Activated T-helper 17 cell treated with anti-CD3 and anti-CD28 coated beads, Interleukin-2, amount 50 U/mL, for 72 hours (primary cell): ENCODE measurements at places on chromosomes 5 and 9. TPM values are rescaled to one million over a fixed set of nuclear protein-coding genes. Genes with fewer than 3 reads are reported as not detected.

DNA sequence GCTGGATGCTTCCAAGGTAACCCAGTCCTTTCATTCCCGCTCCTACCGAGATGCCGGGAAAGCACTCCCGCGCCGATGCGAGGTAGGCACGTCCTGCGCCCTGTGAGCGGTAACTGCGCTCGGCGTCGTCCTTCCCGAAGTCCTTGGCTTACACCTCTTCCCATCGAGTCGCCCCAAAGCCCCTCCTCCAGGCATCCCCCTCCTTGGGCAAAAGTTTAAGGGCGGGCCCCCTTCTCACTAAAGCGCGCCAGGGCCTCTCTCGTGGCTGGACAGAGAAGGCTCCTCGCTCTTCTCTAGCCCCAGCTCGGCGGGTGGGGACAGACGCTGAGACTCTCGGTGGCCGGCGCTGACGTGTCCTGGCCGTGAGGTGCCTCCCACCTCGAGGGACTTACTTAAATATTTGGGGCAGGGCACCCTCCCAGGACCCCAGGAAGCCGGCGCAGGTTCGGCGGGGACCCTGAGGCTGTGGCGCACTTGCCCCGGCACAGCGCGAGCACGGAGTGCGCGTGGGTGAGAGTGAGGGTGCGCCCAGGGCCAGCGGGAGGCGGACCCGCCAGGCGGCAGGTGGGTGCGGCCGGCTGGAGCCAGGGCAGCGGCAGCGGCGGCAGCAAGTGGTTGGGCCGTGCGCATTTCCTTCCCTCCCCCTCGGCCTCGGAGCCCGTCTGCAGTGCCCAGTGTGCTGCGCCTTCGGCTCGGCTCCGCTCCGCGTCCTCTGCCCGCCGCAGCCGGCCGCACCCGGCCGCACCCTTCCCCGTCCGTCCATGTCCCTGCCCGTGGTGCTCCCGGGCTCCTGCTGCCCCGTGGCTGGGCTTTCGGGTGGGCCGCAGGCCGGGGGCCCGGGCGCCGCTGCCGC is at the start of gene ENTREP1:
TSS of gene ENTREP1 (plus strand) at position 667 of the 853 bp plus-strand sequence. CDS start at position 762, 95 bp downstream.
- peak; percentile 29 for ATAC-seq

DNA sequence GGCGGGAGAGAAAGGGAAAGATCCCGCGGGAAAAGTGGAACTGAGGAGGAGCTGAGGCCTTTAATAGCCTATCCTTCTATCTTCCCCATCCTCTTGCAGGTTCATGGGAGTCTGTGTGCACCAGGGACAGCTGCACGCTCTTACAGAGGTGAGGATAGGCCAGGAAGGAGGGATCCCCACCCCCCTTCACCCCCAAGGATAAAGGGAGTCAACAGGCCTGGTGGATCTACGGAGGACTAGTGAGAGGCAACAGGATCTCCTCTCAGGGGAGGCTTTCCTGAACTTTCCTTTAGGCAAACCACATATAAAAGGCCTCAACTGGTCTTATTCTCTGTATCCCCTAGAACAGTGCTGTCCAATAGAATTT is 1.1 kb downstream of the TESK1 start:
- no peak for ATAC-seq

SV2C gene
- 0.45 TPM for total RNA-seq

- peak; percentile 42 for ATAC-seq
Observed at GRCh38 chr5:176741561-176742211, 68.7 kb upstream of the UNC5A start.

- no peak for ATAC-seq
Observed at GRCh38 chr9:113471143-113471542, 7.6 kb downstream of the RGS3 start.

DNA sequence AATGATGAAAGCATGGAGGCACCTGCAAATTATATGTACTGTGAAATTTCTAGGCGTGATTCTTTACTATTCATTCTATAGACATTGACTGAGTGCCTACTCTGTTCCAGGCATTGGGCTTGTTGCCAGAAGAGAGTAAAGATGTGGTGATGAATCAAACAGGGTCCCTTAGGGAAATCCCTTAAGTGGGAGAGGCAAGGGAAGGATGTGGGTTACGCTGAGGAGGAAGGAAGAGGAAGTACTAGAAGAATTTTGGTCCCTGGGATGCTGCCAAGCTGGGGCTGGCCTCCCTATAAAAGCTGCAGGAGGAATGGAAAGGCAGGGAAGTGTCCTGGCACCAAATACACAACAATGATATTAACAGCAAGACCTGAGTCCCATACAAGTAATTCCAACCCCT is 76.7 kb upstream of the SPOCK1 start:
- ATAC-seq: no peak

- no peak for ATAC-seq
Observed at GRCh38 chr9:131697097-131697496, 42.8 kb downstream of the RAPGEF1 start.

DNA sequence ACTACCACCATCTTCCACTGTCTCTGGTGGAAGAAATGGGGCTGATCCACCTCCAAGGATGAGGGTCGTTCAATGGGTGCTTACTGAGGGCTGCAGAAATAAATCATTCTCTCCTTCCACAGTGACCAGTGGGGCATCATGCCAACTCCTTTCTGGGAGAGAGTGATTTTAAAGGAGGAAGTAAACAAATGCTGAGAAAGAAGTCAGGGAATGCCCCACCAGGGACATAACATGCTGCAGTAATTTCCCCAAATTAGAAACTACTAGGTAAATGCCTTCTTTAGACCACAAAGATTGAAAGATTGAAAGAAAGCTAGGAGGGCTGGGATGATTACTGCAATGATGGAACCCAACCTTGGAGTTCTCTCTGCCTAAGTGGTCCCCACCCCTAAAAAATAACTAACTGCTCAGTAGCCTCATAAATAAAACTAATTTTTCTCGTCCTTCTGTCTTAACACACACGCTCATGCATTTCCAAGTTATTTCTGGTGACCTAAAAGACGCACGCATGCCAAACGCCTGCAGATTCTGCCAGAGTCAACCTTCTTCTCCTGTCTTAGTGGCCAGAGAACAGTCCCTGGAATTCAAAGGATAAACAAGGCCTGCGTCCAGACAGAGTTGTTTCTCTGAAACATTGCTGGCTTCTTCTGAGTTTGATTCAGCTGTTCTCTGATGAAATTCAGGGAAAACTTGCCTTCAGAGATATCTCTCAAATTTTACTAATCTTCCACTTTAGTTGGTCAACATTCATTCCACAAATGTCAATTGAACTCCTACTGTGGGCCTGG is 250.0 kb downstream of the NR3C1 start:
- ATAC-seq: no peak

GRCh38 chr9:19946441-19947109 is 157.7 kb upstream of the SLC24A2 start:
- peak; percentile 61 for ATAC-seq

GRCh38 chr5:6659941-6660684 is 26.9 kb downstream of the SRD5A1 start:
- no peak for ATAC-seq

DNA sequence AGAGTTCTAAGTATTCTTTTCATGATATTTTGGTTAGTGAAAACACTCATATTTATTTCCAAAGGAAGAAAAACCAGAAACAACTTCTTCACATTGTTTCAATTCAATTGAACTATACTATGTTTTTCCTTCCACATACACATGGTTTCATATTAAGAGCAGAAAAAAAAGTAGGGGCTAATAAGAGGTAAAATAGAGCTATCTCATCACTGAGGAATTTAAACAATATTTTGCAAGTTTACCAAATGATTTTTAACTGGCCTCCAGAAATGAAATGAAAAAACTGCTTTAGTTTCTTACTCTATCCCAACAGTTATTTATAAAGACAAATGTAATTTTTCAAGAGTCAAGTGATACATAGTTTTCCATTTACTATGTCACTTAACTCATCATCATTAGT is 233.5 kb downstream of the RFX3 start:
- no peak for ATAC-seq

KCNV2 gene
- not detected for total RNA-seq

C9orf153 gene
- total RNA-seq: 0.26 TPM

- no peak for ATAC-seq
Observed at GRCh38 chr5:3542158-3542557, 53.5 kb upstream of the IRX1 start.

- ATAC-seq: peak; percentile 96
Observed at GRCh38 chr5:80884929-80885328, 75.2 kb upstream of the RASGRF2 start.

DNA sequence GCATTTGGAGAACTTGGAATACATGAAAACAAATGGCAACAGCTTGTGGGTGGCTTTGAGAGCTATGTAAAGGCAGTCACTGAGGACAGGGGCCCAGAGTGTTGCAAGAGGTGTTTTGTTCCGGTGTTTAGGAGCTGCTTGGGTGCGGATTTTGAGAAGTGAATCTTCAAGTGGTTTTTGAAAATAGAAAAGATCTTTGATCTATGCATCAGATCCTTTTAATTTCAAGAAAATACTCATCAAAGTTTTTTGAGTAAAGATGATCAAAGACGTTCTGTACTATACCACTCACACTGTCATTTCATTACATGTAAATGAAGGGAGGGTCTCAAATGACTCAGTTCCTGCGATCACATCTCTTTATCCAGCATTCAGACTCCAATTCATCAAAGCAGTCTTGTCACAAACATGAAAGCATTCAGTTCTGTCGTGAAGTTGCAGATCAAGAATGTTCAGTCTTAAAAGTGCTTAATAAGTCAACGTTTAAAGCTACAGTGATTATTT is 112.5 kb downstream of the WDR41 start:
- ATAC-seq: peak; percentile 93

SLC6A18 gene
- total RNA-seq: not detected

GRCh38 chr5:160545832-160546231 is 124.2 kb downstream of the PTTG1 start:
- ATAC-seq: peak; percentile 74

DNA sequence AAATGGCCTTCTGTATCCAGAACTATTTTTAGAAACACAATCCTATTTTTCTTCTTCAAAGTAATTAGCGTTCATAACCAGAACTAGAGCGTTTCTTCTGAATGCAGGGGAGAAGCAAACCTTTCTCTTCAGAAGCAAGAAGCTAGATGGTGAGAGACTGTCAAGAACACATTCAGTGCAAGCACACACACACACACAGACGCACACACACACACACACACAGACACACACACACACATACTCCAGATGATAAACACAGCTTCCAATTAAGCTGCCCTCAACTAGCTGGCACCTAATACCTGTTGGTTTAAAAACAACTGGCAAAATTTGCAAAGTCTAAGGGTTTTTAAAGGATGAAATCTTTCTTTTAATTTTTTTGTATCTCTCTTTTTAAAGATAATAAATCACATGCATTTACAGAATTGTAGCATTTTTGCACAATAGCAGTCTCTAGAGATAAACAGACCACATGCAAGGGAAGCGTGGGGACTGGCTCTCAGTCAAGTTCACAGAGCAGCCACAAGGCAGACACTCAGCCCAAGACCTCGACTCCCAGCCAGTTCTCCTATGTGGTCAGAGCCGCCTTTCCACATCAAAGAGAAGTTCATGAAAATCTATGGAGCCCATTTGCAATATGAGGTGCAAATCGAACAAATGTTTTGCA is 138.5 kb downstream of the TTLL11 start:
- no peak for ATAC-seq

- no peak for ATAC-seq
Observed at GRCh38 chr5:23461576-23461975, 45.8 kb upstream of the PRDM9 start.

GRCh38 chr5:87188391-87188790 is 79.3 kb upstream of the RASA1 start:
- ATAC-seq: no peak

- no peak for ATAC-seq
Observed at GRCh38 chr5:56569566-56569965, 245.8 kb upstream of the MAP3K1 start.

DNA sequence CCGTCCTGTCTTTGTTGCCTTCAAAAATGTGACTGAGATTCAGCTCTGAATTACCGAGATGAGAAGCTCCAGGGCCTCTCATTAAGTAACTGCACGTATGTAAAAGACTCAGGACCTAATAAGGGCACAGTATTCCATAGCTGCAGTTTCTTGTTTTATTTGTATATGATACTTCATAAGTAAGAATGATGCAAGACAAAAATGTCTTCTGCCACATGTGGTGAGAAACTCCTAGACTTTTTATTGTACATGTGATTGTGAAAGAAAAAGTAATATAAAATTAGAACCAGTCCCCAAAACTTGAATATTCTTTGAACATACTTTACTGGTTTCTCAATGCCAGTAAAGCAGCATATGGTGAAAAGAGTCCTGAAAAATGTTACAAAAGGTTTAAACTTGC is 110.1 kb upstream of the OTULINL start:
- ATAC-seq: no peak

TGFBI gene
- 0.78 TPM for total RNA-seq

DNA sequence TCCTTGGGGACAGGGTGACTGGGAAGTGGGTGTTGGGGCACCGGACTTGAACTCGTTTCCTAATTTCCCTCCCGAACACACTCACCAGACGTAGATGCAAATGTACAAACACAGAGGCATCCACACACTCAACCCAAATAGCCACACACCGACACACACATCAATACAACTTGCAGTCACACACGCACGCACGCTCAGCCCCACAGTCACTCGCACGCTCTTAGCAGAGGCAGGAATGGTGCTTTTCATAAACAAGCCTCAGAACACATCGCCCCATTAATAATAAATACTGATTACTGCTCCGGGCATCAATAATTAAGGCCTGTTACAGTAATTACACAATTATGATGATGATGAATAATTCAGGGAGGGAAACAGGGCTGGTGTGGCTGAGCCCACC is 5.7 kb downstream of the BARHL1 start:
- ATAC-seq: no peak

MRPL36 gene
- total RNA-seq: 74.0 TPM

DNA sequence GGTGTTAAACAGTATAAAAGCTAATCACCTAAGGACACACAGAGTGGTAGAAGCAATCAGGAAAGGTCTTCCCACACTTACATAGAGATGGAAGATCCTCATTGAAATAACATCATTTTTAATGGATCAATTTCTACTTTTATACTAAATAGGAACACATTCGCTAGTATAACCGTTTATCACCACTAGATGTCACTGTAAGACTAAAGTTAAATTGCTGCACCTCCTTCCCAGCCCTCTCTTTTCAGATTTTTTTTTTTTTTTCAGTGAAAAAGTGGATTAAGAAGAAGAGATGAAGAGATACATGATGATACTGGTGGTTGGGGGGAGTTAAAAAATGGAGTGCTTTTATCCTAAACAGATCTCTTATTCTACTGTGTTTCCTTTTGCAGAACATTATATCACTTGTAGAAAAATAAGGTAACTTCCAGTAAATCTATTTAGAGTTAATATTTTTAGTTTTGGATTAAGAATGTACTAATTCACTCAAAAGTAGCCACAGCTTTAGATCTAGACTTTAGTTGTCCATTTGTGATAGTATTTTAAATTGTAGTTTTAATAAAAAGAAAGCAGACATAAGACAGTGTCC is 116.9 kb upstream of the ARRDC3 start:
- no peak for ATAC-seq

- no peak for ATAC-seq
Observed at GRCh38 chr9:20854444-20854843, 170.4 kb downstream of the FOCAD start.

GRCh38 chr9:134229466-134230091 is 65.2 kb upstream of the RNU6ATAC start:
- no peak for ATAC-seq

- ATAC-seq: no peak
Observed at GRCh38 chr5:86861512-86861911, 243.8 kb downstream of the COX7C start.
